ENCODE measurements at places on chromosomes 5 and 9.

DNA sequence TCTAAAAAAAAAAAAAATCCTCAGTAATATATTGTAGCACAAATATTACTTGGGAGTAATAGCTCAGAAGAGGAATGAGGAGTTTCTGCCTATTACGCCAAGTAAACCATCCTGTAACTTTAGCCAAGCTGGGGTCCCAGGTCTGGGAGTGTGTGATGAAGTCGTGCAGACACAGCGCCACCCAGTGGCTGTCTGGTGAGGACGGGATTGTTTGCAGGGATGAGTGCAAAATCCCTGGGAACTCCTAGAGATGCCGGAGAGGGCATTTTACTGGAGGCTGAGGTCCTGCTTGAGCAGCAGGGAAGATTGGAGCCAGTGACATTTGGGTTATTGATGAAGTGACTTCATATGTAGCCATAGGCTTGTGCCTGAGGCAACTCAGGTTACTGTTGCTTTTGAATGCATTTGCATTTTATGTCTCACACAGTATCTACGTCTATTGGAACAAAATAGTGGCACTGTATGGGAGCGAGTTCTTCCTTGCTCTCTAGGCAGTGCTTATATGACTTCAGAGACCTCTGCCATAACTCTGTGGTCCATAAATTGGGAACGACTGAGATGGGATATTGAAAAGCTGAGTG is 72.8 kb downstream of the PSAT1 start:
- DNase-seq = peak; percentile 69

DNA sequence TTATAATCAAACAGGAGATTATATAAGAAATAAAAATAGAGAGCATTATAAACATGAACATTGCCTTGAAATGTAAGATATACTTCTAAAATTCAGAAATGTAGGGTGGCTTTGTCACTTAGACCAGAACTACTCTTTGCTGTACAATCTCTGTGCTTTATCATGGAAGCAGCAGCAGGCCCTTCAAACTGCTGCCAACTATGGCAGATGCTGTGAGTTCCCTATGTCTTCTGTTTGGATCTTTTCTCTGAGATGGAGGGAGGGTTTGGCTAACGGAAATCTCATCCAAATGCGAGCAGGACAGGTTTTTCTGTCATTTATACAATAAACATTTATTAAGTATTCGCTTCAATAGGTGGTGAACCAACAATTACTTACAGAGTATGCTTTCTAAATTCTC is 34.8 kb upstream of the RICTOR start:
- DNase-seq = no peak

- no peak for DNase-seq
Observed at GRCh38 chr5:72651779-72652178, 144.6 kb upstream of the ZNF366 start.

GRCh38 chr5:173752653-173753052 is 135.5 kb upstream of the CPEB4 start:
- DNase-seq = no peak

Data from activated CD4-positive, alpha-beta T cell treated with anti-CD3 and anti-CD28 coated beads, Interleukin-2, amount 50 U/mL, for 48 hours (primary cell).